Stimulated activated CD8-positive, alpha-beta memory T cell treated with anti-CD3 and anti-CD28 coated beads, Interleukin-12 subunit alpha, Interleukin-12 subunit beta, amount 100 ng/mL, for 4 hours (primary cell): ENCODE measurements at places on chromosomes 16 and 17.

GRCh38 chr16:50460538-50461399 is 87.4 kb upstream of the NKD1 start:
- DNase-seq, result no peak

DNA sequence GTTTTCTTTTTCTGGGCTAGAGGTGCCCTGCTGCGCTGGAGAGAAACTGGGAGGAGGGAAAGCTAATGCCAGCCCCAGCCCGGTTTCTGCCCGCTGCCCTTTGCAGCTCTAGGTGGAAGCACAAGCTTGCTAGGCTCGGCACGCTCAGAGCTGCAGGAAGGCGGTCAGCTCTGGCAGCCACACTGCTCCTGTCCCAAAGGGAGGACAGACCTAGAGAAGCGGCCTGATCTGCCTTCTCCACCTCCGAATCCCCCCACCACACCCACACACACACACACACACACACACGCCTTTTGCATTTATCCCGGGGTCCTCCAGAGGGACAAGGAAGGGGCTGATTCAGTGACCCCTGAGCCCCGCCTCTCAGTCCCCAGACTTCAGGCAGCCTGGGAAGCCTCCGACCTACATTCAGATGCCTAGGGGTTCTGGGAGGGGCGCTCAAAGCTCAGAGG is 418.1 kb downstream of the SOX9 start:
- DNase-seq, result no peak

GRCh38 chr16:20673882-20674683 is 23.4 kb downstream of the ACSM1 start:
- DNase-seq, result no peak

GRCh38 chr16:75475420-75475847 is 10.9 kb upstream of the TMEM170A start:
- DNase-seq, result no peak

GRCh38 chr17:32546031-32546444 is 59.2 kb downstream of the CDK5R1 start:
- no peak for DNase-seq

DNA sequence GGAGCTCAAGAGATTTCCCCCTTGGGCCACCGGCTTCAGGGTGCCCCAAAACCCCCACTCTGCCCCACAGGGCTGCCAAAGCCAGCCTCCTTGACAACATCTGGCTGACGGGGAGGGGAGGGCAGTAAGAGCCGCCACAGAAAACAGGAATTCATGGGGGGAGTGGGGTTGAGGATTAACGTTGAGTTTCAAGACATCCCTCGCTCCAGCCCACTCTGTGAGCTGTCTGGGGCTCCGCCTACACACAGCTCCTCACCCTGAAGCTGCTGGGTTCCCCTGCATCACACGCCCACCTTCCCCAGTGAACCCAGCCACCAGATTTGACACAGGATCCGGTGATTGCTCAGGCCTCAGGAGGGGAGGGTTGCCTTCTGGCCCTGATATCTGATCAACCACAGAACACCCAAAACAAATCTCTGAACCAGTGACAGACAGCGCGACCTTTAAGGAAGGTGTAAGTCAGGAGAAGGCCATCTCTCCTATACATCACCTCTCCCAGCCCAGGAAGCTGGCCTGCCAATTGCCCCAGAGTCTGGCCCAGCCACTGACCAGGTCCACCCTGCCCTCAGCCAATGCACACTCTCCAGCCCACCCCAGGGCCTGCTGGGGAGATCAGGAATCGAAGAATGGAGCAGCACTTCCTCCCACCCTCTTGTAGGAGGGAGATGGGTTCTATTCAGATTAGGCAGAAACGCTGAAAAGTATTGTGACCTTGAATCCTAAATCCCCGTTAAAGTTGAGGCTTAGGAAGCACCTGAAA is 132.1 kb downstream of the CLEC16A start:
- peak; percentile 54 for DNase-seq
